HepG2 (cell line): ENCODE measurements at places on chromosomes 11 and 22. TPM values are rescaled to one million over a fixed set of nuclear protein-coding genes. Genes with fewer than 3 reads are reported as not detected.

- DNase-seq, result no peak
These were observed 28.5 kb downstream of the CELF1 start for GRCh38 chr11:47524291-47524874.

COPB1 gene
- 195 and 221 TPM in 2 replicates for total RNA-seq

DNA sequence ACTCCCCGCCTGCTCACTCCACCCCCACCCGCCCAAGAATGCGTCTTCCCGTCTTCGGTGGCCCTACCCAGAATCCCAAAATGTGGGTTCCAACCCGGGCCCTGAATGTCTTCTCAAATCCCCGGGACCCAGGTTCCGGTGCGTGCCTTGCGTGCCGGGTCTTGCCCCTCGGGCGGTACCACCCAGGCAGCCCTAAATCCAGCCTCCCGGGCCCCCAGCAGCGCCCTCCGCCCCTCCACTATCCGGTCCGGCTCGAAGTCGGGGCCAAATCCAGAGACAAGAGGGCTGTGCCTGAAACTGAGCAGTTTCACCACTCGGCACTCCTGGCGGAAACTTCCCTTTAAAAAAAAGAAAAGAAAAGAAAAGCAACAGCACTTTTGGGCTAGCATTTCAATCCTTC lies 16.3 kb upstream of the CCT8L2 start:
- no peak for DNase-seq

DNA sequence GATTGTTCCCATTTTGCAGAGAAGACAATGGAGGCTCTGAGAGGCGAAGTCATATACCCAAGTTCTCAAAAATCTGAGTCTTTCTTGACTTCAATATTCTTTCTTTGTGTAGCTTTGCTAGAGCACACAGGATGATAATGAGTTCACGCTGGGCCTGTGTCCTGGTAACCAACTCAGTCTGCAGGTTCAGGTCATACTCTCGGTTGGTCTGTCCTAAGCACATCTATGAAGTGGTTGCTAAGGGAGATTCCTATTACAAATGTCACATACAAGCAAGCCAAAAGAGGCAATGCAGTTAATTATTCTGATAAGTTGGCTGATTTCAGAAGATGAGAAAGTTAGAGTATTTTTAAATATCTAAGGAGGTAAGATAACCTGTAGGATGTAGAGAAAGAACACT lies 481.0 kb downstream of the SOX6 start:
- no peak for DNase-seq

E2F8 gene
- total RNA-seq, result 8.9 and 9.4 TPM in 2 replicates

ANO9 gene
- 1.5 and 8.9 TPM in 2 replicates for total RNA-seq

DNA sequence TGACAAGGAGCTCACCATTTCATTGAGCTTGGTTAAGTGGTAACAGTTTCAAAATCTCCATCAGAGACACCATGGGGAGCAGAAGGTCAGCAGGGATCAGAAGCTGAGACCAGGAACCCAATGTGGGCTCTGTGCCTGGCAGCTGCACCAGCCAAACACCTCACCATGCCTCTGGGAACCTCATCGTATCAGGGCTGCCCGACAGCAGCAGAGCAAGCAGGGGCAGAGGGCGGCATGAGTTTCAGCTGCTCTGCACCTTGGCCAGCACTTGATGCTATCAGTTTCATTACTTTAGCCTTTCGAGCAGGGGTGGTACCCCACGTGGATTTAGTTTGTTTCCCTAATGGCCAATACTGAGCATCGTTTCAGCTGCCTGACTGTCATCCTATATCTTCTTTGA lies 77.8 kb downstream of the DGCR2 start:
- DNase-seq, result no peak

MS4A12 gene
- total RNA-seq, result not detected in 2 replicates

DNA sequence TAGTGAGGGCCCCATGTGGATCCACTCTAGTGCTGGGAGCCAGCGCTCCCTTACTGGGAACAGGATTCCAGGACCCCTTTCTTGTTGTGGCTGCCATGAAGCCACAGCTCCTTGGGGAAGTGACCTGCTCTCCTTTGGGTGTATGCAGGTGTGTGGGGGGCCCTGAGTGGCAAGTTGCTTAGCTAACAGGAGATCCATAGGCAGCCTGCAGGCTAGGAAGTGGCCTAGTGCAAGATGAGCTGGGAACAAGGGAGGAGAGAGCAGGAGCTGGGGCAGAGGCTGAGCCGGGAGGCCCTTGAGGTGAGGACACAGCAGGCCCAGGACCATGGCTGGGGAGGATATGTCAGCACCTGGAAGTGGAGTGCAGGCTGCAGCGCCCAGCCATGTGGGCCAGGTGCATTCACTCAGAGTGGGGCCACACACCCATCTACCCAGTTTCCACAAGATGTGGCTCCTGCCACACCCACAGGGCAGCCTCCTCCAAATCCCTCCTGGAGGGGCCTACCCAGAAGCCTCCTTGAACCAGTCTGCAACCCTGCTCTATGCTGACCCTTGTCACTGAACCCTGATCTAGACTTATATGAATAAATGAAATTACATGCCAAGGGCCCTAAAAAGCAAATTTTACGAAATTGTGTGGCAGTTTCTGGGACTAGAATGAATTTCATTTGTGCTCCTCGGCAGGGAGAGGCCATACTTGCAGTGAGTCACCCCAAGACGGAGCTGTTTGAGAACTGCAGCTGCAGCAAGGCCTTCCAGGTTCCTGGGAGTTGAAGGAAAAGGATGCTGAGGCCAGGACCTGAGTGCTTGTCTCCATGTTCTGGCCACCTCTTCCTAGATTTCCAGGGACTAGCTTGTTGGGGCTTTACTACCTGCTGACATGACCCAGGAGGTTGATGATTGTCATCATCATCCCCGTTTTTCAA lies 3.2 kb downstream of the THAP7 start:
- DNase-seq, result no peak

DNA sequence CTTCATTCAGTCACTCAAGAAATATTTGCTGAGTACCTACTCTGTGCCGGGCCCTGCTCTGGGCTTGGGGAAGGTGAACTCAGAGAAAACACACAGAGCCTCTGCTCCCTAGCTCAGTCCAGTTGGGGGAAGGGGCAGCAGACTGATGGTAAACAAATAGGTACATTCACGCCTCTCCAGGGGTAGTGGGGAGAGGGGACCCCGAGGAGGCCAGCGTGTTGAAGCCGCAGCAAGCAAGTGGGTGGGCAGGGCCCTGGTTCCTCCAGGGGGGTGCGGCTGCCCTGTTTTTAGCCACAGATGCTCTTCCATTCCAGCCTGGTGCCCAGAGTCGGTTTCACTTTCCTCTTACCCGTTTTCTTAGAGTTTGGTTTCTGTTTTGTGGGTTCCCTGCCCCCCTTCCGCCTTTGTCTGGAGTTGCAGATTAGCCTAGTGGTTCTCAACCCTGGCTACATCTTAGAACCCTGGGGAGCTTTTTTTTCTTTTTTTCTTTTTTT lies 8.7 kb downstream of the DRAP1 start:
- no peak for DNase-seq
